EH (cell line): ENCODE measurements at places on chromosomes 13 and 19.
A peak's percentile ranks its signal among the peaks of the same experiment; 100 is the strongest.

GRCh38 chr13:27919934-27920676, at the start of gene PDX1:
TSS of gene PDX1 (plus strand) at chr13:27920000. CDS start at chr13:27920139, 139 bp downstream.
- no peak for DNase-seq

DNA sequence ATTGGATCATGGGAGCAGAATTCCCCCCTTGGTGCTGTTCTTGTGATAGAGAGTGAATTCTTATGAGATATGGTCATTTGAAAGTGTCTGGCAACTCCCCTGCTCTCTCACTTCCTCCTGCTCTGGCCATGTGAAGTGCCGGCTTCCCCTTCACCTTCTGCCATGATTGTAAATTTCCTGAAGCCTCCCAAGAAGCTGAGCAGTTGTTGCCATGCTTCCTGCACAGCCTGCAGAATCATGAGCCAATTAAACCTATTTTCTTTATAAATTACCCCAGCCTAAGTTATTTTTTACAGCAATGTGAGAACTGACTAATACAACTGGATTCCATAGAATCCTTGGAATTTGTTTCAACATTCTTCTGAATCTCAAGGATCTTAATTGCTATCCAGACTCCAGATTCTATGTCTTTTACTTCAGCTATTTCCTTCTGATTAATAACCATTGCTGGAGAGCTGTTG, 328.1 kb downstream of the SLITRK5 start:
- peak; percentile 36 for DNase-seq

- DNase-seq, result no peak
Measured at GRCh38 chr13:38871275-38871674, 119.4 kb downstream of the STOML3 start.

DNA sequence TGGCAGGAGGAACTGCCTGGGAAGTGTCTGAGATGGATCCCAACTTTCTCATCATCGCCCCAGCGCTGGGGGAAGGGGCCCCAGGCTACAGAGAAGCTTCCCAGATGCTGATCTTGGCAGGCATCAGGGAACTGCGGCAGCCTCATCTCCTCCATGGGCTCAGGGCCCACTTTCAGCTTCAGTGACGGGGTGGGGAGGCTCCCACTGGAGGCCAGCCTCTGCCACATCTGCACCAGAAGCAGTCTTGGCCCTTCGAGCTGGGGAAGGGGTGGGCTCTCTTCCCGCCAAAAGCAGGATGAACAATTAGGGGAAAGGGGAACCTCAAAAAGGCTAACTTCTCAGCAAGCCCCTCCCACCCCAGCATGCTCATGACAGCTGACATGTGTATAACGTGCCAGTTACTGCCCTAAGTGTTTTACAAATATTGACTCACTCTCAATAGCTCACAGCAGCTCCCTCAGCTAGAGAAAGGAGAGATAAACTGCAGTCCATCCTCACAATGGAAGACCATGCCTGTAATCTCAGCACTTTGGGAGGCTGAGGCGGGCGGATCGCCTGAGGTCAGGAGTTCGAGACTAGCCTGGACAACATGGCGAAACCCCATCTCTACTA, 7.1 kb upstream of the S1PR2 start:
- DNase-seq, result peak; percentile 77

GRCh38 chr13:19382111-19382510, 179.2 kb downstream of the TPTE2 start:
- no peak for DNase-seq

- peak; percentile 99 for DNase-seq
Measured at GRCh38 chr13:112711528-112712265, 21.9 kb downstream of the ATP11A start.
